ENCODE measurements at places on chromosomes 6 and 20.

- no peak for DNase-seq
Observed at GRCh38 chr6:38283734-38284362, 355.9 kb downstream of the BTBD9 start.

- no peak for DNase-seq
Observed at GRCh38 chr6:30102414-30102969, 10.4 kb downstream of the TRIM31 start.

DNA sequence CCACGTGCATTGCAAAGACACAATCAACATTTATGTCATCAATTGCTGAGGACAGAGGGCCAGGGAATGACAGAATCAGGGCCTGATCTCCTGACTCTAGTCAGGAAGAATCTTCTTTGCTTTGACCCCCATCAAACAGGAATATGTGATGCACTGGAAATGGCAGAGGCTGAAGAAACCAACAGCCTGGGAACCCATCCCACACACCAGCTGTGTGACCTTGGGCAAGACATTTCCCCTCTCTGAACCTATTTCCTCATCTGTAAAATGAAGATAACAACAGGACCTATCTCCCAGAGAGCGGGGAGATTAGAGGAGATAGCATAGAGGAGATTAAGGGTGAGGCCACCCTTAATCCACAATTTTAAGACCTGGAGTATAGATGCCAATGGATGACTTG, 1.5 kb downstream of the HNF4A start:
- DNase-seq, result no peak

DNA sequence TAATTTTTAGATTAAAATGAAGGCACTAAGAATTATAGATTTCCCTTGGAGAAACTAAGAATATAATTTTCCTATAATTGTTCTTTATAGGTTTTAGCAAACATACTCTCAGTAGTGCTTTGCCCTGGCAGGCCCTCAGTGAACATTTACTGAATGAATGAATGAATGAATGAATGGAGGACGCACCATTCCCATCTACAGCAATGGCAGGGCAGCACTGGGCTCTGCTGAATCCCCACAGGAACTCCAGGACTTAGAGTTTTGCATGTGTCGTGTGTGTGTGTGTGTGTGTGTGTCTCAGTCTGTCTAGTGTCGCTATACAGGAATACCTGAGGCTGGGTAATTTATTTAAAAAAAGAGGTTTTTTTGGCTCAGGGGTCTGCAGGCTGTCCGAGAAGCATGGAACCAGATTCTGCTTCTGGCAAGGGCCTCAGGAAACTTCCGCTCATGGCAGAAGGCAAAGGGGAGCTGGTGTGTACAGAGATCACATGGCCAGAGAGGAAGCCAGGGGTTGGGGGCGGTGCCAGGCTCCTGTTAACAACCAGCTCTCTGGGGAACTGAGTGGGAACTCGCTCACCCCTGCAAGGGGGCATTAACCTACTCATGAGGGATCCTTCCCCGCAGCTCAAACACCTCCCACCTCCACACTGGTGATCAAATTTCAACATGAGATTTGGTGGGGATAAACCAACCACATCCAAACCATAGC, 20.1 kb downstream of the RNASET2 start:
- DNase-seq, result no peak

DNA sequence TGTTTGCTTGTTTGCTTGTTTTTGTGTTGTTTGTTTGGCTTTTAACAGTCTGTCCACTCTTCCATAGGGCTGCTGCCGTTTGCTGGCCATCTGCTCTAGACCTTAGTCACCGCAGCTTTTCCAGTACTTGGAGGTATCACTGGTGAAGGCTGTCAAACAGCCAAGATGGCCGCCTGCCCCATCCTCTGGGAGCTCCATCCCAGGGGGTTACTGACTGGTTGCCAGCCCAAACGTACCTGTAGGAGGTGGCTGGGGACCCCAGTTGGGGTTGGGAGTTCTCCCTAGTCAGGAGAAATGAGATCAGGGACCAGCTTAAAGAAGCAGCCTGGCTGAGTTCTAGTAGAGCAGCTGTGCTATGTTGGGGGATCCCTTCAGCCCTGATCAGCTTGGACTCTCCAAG, 418.4 kb downstream of the KHDRBS2 start:
- DNase-seq, result no peak

GRCh38 chr6:101088594-101088993, 207.5 kb upstream of the ASCC3 start:
- DNase-seq, result no peak

- DNase-seq, result no peak
Observed at GRCh38 chr20:46229478-46230105, 78.7 kb downstream of the CDH22 start.

Data from AG04449 (cell line).